Pancreas (tissue), 10 donors: ENCODE measurements at places on chromosomes 12 and 14. TPM values are rescaled to one million over a fixed set of nuclear protein-coding genes. Genes with fewer than 3 reads are reported as not detected.
A peak's percentile ranks its signal among the peaks of the same experiment; 100 is the strongest.

- H3K27me3 ChIP-seq: no peaks in the 10 kb centered on the region
- H3K4me3 ChIP-seq: no peak overlapping the region
- peak; percentile 67 for DNase-seq
- no peaks in the 10 kb centered on the region for H3K4me1 ChIP-seq
- H3K36me3 ChIP-seq: no peaks in the 10 kb centered on the region
- no peak overlapping the region for H3K27ac ChIP-seq
Observed at GRCh38 chr12:65695113-65695865, 129.0 kb upstream of the HMGA2 start.

DNA sequence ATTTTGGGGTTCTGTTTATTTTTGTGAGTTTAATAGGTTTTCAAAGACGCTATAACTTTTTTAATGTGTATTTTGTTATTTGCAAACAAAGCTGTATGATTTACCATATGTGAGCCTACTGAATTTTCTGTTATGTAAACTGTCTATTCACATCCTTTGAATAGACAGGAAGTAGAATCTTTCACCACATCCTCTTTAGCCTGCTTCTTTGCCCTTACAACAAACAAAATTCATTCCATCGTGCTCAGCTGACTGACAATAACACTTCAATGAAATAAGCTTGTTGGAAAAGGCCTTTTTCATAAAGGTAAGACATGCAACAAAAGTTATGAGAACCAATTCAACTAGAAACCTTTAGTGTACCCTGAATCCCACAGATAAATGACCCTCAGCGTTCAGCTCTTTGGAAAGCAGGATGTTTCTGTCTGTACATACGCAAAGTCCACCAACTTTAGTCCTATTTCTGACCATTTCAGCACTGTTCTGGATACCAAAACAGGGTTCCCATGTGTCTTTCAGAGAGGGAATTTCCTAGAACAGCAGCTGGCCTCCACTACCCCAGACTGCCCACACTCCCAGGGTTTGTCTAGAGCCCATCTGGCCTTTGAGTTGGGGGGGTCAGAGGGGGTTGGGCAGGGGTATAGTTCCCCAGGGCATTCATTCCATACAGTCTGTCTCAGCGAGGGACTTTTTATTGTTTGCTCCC is 71.3 kb downstream of the DUSP6 start:
- H3K27me3 ChIP-seq: no peaks in the 10 kb centered on the region
- no peaks in the 10 kb centered on the region for H3K36me3 ChIP-seq
- no peak for DNase-seq
- no peak overlapping the region for H3K4me3 ChIP-seq

ZFHX2 gene
- 0.63 TPM for total RNA-seq

- H3K27ac ChIP-seq: no peak overlapping the region
- H3K36me3 ChIP-seq: no peaks in the 10 kb centered on the region
- no peaks in the 10 kb centered on the region for H3K4me1 ChIP-seq
- H3K4me3 ChIP-seq: no peak overlapping the region
Observed at GRCh38 chr12:106776897-106777296, 2.4 kb downstream of the RIC8B start.

C1R gene
- 28.9 TPM for total RNA-seq

DNA sequence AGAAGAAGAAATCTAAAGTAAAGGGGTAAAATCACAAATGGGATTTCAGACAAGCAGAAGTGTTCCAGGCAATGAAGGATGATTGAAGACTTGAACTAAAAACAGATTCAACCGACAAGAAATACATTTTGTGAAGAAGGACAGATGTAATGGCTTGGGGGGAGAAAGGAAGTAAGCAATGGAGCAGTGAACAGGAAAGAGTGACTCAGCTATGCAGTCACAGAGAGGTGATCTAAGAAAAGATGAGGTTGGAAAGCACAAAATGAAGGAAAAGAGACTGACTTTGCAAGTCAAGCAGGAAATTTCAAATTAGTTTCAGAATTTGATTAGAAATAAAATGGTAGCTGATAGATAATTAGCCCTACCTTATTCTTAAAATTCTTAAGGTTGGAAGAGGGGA is 66.5 kb downstream of the PUS7L start:
- no peaks in the 10 kb centered on the region for H3K36me3 ChIP-seq
- no peak for DNase-seq
- H3K27ac ChIP-seq: no peak overlapping the region
- H3K27me3 ChIP-seq: no peaks in the 10 kb centered on the region

DNA sequence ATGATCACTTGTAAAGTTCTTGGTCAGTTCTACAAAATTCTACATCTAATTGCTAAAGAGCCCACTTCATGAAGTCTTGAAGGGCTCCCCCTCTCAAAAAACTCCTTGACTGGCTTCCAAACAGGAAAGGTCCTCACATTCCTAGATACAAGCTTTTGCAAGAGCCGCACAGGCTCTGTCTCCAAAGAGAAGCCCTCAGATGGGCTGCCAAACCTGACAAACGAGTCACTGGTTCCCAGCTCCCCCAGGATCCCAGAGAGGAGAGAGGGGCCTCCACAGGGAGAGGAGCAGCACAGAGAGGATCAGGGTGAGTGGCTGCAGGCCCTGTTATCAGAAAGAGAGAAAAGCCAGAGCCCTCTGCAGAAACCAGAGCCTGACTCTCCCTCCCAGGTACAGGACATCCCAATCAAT is 5.8 kb downstream of the NID2 start:
- no peak overlapping the region for H3K4me3 ChIP-seq
- no peak for DNase-seq
- peaks cover 22% of the 10 kb centered on the region for H3K4me1 ChIP-seq
- peaks cover 18% of the 10 kb centered on the region for H3K27me3 ChIP-seq
- H3K27ac ChIP-seq: no peak overlapping the region

DNA sequence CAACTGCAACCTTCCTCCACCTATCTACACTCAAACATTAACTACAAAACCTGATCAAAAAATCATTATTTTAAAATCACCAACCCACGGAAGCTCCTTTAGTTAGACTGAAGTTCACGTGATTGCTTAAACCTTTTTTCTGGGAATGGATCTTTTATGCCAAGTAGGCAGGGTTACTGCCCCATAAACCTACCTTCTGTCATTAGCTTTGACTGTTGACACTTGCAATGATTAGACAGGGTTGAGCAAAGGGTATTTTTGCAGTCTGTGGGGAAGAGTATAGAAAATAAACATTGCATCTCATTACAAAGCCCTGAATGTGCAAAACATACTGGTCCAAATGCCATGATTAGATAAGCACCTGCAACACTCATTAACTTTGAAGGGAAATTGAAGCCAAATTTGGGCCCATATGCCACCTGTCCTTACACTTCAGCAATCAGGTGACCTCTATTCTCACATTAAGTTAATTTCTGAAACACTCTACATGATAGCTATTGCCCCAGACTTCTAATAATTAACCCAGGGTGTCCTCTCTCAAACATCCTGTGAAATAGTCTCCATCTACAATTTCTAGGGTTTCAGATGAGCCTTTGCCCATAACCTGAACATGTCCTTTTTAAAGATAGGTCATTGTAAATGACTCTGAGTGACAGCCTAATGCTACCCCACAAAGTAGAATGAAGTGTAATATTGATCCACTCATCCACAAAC is 156.0 kb upstream of the PLEKHG7 start:
- peak overlapping the region; percentile 67 for H3K27ac ChIP-seq
- no peak overlapping the region for H3K4me3 ChIP-seq
- no peak for DNase-seq
- peaks cover 47% of the 10 kb centered on the region for H3K4me1 ChIP-seq
- H3K27me3 ChIP-seq: no peaks in the 10 kb centered on the region
- no peaks in the 10 kb centered on the region for H3K36me3 ChIP-seq

REP15 gene
- total RNA-seq: 0.49 TPM

GALNT6 gene
- 9.3 TPM for total RNA-seq

TPH2 gene
- not detected for total RNA-seq

DNA sequence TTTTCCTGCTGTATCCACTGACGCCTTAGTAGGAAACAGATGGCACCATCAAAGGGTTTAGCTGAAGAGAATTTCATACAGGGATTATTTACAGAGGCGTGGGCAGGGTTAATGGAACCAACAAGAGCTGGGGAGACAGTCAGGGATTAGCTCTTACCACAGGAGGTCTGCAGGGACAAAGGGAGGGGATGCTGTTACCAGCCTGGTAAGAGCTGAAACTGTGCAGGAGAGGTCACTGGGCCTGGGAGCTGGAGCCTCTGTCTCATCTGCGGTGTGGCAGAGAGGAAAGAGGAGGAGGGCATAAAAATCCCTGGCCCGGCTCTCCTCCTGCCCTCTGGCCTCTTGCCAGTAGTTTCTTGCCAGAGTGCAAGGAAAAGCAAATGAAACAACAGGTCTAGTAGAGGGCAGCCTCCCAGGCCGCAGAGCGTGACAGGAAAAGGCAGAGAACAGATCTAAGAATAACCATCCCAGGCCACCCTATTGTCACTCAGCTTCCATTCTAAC is 18.9 kb upstream of the POC1B start:
- no peak overlapping the region for H3K27ac ChIP-seq
- no peaks in the 10 kb centered on the region for H3K27me3 ChIP-seq
- no peaks in the 10 kb centered on the region for H3K4me1 ChIP-seq
- no peaks in the 10 kb centered on the region for H3K36me3 ChIP-seq

AQP2 gene
- not detected for total RNA-seq

DNA sequence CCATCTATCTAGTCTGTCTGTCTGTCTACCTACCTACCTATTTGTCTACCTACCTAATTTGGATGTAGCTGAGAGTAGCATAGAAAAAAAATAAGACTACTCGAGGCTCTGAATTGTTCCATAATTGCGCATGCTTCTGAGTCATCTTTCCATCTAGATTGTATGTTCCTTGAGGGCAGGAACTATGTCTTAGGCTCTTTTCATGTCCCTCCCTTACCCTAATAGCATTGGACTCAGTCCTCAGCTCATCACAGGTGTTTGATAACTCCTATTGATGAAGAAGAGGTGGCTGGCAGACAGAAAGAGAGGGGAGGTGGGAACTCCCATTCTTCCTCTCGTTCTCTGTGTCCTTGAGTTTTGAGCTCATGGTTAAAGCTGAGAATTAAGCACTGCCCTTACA is 263.7 kb downstream of the TTC6 start:
- H3K27me3 ChIP-seq: no peaks in the 10 kb centered on the region
- DNase-seq: no peak
- no peaks in the 10 kb centered on the region for H3K4me1 ChIP-seq
- H3K4me3 ChIP-seq: no peak overlapping the region
- no peaks in the 10 kb centered on the region for H3K36me3 ChIP-seq

- no peaks in the 10 kb centered on the region for H3K36me3 ChIP-seq
- no peak overlapping the region for H3K4me3 ChIP-seq
- no peak for DNase-seq
- H3K4me1 ChIP-seq: no peaks in the 10 kb centered on the region
Observed at GRCh38 chr12:102567031-102567985, 86.9 kb upstream of the IGF1 start.

GRCh38 chr12:83185241-83185640 is 498.5 kb downstream of the TMTC2 start:
- H3K4me1 ChIP-seq: peaks cover 8% of the 10 kb centered on the region
- no peaks in the 10 kb centered on the region for H3K36me3 ChIP-seq
- H3K27ac ChIP-seq: no peak overlapping the region
- H3K4me3 ChIP-seq: no peak overlapping the region

- peak overlapping the region; percentile 47 for H3K4me3 ChIP-seq
- peaks cover 67% of the 10 kb centered on the region for H3K4me1 ChIP-seq
- H3K27me3 ChIP-seq: no peaks in the 10 kb centered on the region
- peak; percentile 85 for DNase-seq
- no peaks in the 10 kb centered on the region for H3K36me3 ChIP-seq
Observed at GRCh38 chr14:76828339-76829012, 2.3 kb downstream of the LRRC74A start.

CLEC1B gene
- not detected for total RNA-seq

GRCh38 chr14:100608586-100609330 is 21.5 kb upstream of the BEGAIN start:
- H3K4me3 ChIP-seq: no peak overlapping the region
- no peak overlapping the region for H3K27ac ChIP-seq
- H3K4me1 ChIP-seq: no peaks in the 10 kb centered on the region
- no peaks in the 10 kb centered on the region for H3K36me3 ChIP-seq

PRKCH gene
- total RNA-seq: 7.3 TPM

GSG1 gene
- total RNA-seq: 0.83 TPM

DNA sequence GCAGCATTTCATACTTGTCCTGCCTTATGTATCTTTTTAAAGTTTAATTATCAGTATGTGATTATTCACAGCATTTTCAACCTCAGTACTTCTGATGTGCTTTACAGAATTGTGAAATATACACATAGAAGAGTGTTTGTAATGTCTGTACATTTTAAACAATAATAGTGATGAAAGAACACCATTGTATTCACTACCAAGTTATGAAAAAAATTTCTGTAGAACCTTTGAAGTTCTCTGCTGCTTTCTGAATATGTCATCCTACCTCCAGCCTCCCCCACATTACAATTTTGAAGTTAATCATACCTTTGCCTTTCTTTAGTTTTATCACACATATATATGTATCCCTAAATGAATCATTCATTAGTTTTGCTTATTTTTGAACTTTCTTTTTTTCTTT is 24.8 kb downstream of the FRMD6 start:
- H3K27ac ChIP-seq: no peak overlapping the region
- no peaks in the 10 kb centered on the region for H3K27me3 ChIP-seq
- H3K4me1 ChIP-seq: no peaks in the 10 kb centered on the region
- no peak for DNase-seq

DNA sequence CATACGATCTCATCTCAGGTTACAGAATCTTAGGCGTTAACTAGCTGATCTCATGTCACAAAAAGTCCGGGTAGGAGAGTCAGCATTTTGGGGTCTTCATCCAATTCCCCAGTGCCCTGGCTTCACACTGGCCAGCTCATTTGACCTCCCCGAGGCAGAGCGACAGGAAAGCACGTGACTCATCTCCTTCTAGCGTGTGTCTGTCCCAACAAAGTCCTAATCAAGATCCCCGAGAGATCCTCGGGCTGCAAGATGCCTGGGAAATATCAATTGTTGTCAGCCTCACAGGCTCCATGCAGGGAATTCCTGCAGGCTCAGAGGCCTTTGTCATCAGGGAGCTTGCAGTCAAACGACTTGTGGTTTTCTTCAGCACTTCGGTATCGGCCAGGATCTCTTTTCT is 57.5 kb downstream of the ZNF664 start:
- no peaks in the 10 kb centered on the region for H3K27me3 ChIP-seq
- no peaks in the 10 kb centered on the region for H3K4me1 ChIP-seq
- DNase-seq: no peak
- H3K36me3 ChIP-seq: no peaks in the 10 kb centered on the region

GRCh38 chr12:11743423-11744409 is 94.2 kb downstream of the ETV6 start:
- H3K27ac ChIP-seq: no peak overlapping the region
- DNase-seq: no peak
- no peaks in the 10 kb centered on the region for H3K36me3 ChIP-seq
- H3K4me1 ChIP-seq: peaks cover 8% of the 10 kb centered on the region
- no peaks in the 10 kb centered on the region for H3K27me3 ChIP-seq

DNA sequence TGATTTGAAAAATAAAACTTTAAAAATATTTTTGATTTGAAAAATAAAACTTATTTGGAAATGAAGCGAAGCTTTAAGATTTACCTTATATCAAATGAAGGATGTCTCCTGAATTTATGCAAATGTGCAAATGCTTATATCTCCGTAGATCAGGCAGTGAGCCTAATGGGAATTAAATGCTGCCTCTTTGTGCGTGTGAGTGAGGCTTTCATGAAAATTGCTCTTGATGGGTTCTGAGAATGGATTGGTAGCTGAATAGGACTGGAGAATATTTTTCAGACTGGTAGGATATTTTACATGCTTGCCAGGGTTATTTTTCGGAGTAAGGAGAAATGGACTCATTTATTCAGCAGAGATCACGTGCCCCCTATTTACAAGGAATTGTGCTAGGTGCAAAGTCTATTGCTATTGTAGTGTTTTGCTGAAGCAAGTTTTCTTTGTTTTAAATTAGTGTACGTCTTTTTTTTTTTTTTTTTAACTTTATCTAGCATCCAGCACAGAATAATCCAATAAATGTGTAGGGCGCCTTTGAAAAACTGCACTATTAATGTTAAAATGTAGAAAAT is 2.4 kb downstream of the VRK1 start:
- peaks cover 11% of the 10 kb centered on the region for H3K4me1 ChIP-seq
- no peaks in the 10 kb centered on the region for H3K27me3 ChIP-seq
- no peak for DNase-seq
- H3K27ac ChIP-seq: no peak overlapping the region
